ENCODE measurements at places on chromosomes 12 and 14.

DNA sequence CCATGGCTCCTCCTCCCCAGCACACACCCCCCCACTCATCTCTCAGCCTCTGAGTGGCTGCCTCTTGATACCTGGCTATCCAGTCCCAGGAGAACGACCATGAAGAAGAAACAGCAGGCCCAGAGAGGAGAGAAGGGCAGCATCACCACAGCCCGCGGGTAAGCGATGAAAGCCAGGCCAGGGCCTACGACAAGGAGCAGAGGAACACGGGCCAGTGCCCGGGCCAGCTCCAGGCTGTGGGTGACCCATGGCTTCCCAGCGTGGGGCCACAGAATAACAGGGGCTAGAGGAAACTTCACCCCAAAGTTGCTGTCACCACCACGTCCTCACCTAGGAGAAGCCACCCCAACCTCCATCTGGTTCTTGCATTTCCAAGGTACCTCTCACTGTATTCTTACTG is 10.4 kb upstream of the SLC6A12 start:
- no peak for DNase-seq

DNA sequence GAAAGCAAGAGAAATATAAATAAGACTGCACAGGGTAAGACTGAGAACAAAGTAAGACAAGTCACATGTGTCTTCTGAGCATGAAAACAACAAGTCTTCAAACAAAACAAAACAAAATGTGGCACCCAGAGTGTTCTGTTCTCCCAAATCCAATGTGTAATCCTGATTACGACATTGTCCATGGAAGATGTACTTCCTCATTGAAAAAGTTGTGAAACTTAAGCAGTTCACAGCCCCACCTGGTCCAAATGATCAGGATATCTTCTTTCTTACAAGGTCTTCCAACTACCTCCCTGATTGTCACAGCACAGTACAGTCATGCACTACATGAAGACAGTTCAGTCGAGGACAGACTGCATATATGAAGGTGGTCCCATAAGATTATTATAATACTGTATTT is 23.3 kb upstream of the NEK9 start:
- DNase-seq: no peak

GRCh38 chr12:89943463-89943862 is 234.8 kb upstream of the ATP2B1 start:
- DNase-seq: no peak

GRCh38 chr14:60133487-60133886 is 31.7 kb downstream of the DHRS7 start:
- DNase-seq: no peak

DNA sequence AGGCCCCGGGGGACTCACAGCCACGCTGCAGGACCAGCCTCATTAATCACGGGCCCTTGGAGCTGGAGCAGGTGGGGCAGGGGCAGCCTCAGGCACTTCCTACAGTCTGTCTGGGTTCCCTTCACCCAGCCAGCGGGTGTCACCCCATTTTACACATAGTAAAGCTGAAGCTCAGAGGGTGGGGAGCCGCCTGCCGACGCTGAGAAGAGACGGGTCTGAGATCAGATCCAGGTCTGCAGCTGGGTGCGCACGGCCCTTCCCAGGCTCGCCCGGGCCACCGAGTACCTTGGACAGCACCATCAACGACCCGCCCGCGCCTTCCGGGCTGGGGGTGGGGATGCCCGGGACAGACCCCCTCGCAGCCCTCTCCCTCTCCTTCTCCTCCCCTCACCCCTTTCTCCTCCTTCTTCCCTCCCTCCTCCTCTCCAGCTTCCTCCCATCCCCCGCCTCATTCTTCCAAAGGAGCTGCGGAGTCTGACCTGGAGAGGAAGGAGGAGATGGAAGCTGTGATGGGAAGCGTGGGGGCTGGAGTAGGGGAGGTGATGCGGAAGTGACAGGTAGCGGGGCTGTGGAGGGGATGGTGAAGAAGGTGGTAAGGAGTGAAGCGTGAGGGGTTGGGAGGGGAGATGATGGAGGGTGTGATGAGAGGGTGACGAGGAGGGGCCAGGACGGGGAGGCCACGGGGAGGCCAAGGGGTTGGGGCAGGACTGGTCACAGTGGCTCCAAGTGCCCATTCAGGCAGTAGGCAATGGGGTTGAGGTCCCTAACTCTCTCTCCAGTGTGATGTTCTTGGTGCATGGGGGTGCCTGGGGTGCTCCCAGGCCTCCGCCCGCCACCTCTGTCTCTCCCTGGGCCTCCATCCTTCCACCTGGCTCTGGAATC is 8.8 kb downstream of the DTX1 start:
- DNase-seq: no peak

DNA sequence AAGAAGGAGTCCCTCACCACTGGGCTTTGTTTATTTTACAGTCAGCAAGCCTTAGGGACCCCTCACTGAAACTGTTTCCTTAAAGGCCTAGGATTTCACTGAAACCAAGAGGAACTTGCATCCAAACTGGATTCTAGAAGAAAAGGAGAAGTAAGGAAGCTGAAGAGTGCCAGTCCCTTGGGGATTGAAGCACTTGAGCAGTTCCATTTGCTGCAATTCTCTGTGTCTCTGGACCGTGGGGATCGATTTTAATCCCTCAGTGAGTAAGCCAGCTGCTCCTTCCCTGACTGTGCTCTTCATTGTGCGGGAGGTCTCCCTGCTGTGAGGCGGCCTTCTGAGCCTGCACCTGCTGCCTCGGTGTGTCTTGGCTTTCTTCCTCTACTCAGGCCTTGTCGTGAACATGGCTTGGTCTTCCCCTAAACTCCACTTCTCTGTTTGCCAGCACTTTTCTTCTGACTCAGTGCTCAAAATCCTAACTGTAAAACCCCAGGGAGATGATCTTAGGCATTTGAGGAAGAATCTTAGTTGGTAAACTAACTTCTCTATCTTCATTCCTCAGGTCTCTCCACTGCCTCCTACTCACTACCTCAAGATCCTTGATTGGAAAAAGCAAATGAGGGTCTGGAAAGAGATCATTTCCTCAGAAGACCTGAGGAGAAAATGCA is 132.6 kb downstream of the SLC38A6 start:
- DNase-seq: no peak

Data from NCI-H2029 (cell line).